Astrocyte (in vitro differentiated cells and primary cell): ENCODE measurements at places on chromosomes 3 and 15. TPM values are rescaled to one million over a fixed set of nuclear protein-coding genes. Genes with fewer than 3 reads are reported as not detected.
A peak's percentile ranks its signal among the peaks of the same experiment; 100 is the strongest.

Gene UBR1
- total RNA-seq: 25.7 and 28.2 TPM in 2 replicates

Gene KBTBD13
- not detected in 2 replicates for total RNA-seq

Gene ARRDC4
- 30.4 and 42.4 TPM in 2 replicates for total RNA-seq

Gene PLOD2
- total RNA-seq: 117 and 151 TPM in 2 replicates

Gene HRH1
- 2.1 and 2.4 TPM in 2 replicates for total RNA-seq

Gene KY
- total RNA-seq: 0.11 TPM in 1 of 2 replicates, not detected in the other

- H3K4me1 ChIP-seq: peaks cover 17% of the 10 kb centered on the region
- no peaks in the 10 kb centered on the region for H3K27me3 ChIP-seq
- H3K27ac ChIP-seq: peak overlapping the region; percentile 10
- peaks cover 4% of the 10 kb centered on the region for H3K36me3 ChIP-seq
These were observed 53.3 kb downstream of the MEIS2 start for GRCh38 chr15:37046876-37047614.

DNA sequence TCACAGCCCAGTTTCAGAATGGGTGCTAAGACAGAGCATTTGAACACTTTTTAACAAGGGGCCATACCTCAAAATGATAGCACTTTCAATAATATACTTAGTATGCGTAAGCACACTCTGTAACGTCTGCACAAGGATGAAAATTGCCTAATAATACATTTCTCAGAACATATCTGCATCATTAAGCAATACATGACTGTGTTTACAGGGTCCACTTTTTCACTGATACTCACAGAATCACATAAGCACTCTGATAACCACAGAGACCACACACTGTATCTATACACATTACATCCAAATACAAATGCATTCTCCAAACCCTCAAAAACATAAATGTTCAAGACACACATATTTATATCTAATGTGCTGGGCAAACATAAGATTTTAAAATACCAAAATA, 79.8 kb downstream of the NR1I2 start:
- no peak overlapping the region for H3K27ac ChIP-seq
- peaks cover 11% of the 10 kb centered on the region for H3K36me3 ChIP-seq
- no peaks in the 10 kb centered on the region for H3K4me1 ChIP-seq
- H3K27me3 ChIP-seq: no peaks in the 10 kb centered on the region

DNA sequence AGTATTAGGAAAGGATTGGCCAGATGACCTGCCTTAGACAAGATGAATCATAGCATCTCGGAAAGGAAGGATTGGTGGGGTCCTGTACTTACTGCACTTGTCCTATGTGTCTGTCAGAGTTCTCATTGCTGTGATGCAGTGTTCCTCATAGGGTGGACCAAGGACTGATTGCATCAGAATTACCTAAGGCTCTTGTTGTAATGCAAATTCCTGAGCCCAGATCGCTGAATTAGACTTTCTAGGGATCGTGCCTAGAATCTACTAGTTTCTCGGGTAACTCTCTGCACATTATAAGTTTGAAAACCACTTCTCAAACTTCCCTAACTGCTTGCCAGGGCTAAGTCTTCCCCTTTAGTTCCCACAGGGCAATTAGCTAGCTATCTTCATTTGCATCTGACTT, 74.9 kb upstream of the SKOR1 start:
- H3K27ac ChIP-seq: no peak overlapping the region
- no peak overlapping the region for H3K4me3 ChIP-seq
- DNase-seq: no peak

GRCh38 chr15:65920825-65921309, 51.6 kb downstream of the RAB11A start:
- H3K36me3 ChIP-seq: no peaks in the 10 kb centered on the region
- H3K4me3 ChIP-seq: no peak overlapping the region
- H3K4me1 ChIP-seq: peaks cover 5% of the 10 kb centered on the region
- H3K27ac ChIP-seq: no peak overlapping the region

DNA sequence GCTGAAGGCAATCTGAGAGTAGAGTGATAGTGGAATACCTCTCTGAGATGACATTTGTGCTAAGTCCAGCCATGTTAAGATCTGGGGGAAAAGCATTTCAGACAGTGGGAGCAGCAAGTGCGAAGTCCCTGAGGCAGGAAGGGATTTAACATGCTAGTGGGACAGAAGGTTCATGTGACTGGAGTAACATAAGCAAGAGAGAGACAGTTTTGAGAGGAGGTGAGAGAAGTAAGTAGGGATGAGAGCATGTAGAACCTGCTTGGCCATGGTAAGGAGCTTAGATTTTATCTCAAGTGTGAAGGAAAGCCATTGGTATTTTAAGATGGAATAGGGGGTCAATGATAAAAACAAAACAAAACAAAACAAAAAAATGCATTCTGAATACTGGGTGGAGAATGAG, 358.6 kb upstream of the KCNH8 start:
- H3K36me3 ChIP-seq: no peaks in the 10 kb centered on the region
- H3K27me3 ChIP-seq: no peaks in the 10 kb centered on the region
- no peak overlapping the region for H3K27ac ChIP-seq
- DNase-seq: no peak
- H3K4me1 ChIP-seq: no peaks in the 10 kb centered on the region
- H3K4me3 ChIP-seq: no peak overlapping the region

DNA sequence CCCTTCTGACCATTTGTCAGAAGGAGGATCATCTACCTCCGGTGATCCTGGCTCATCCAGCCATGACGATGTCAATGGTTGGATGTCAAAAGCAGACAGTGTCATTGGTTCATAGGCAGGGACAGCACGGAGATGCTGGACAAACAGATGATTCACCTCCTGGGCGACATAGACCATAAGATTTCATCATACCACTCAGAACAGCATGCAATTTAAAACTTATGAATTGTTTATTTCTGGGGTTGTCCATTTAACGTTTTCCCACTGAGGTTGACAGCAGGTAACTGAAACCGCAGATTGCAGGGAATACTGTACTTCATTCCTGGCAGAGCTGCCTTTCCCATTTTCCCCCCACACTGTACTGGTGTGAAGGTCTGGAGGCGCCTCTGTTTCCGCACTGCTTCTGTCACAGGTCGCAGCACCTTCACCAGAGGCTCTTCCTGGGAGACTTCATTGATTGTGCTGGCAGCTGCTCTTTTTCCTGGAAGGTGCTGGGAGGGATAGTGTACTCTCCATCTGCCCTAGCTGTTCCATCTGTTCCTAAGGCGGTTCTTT, 32.5 kb upstream of the TMOD3 start:
- no peak overlapping the region for H3K27ac ChIP-seq
- no peak for DNase-seq
- H3K27me3 ChIP-seq: no peaks in the 10 kb centered on the region
- H3K4me3 ChIP-seq: no peak overlapping the region

DNA sequence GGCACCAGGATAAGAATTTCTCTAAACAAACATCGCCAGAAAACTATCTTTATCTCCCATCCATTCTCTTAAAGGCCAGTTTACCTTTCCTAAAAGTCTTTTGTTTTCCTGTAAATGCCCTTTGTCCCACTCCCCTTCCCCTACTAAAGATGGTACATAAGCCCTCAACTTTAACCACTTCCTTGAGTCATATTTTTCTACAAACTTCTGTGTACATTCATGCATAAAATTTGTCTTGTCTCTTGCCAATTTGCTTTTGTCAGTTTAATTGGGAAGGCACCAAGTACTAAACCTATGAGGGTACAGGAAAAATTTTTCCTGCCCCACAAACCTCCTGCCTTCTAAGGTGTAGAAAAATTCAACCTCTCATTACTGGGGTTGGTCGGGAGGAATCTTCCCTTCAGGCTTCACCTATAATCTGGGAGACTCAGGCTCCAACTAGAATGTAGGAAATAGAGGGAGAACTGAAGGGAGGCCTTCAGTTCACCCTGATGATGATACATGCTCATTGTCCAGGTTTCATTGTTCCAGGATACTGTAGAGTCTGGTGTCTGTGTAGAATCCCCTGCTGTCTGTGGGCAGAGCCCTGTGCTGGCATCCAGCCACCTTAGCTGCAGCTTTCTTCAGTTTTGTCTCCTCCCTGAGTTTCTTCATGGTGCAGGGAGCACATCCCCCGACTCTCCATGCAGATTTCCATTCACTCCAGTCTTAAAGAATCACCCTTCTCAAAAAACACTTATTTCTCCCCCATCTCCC, 53.2 kb downstream of the CD200R1L start:
- H3K4me3 ChIP-seq: no peak overlapping the region
- H3K4me1 ChIP-seq: no peaks in the 10 kb centered on the region
- no peak overlapping the region for H3K27ac ChIP-seq
- DNase-seq: peak; percentile 25
- H3K36me3 ChIP-seq: no peaks in the 10 kb centered on the region

DNA sequence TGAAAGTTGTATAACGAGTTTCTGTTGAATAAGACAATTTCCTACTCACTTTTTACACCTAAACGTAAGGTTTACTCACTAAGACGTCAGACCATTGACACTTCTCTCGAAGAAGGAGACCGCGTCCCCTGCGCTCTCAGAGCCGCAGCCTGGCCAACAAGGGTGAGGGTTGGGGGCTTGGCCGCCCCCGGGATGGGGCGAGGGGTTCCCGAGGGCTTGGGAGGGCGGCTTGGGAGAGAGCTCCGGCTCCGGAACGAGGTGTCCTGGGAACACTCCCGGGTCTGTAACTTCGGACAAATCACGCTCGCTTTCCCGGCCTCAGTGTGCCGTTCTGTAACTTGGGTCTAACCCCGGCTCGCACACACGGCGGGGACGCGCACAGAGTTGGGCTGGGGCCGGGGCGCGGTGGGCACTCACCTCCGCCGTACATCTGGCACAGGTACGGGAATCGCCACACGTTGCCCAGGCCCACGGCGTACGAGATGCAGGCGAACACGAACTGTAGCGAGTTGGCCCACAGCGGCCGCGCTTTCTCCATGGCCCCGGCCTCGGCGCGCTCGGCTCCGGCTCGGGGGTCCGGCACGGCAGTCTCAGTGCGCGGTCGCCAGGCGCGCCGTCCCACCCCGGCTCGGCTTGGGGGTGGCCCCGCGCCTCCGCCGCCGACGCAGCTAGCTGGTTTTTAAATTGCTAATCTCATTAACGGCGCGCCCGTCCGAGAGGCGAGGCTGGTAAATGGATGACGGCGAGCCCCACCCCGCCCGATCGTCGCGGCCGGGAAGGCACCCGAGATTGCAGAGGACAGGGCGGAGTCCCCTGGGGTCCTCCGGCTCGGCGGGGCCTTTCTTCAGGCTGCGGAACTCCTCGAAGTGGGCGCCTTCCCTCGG, at the start of gene SLC6A20:
TSS of gene SLC6A20 (minus strand) at position 655 of the 884 bp plus-strand sequence. CDS start at position 538, 117 bp downstream.
- no peaks in the 10 kb centered on the region for H3K36me3 ChIP-seq
- DNase-seq: no peak
- peak within 1 kb of the TSS; percentile 48 for H3K4me3 ChIP-seq
- H3K27ac ChIP-seq: no peak within 1 kb of the TSS
- peaks cover 10% of the 10 kb centered on the region for H3K4me1 ChIP-seq

- H3K36me3 ChIP-seq: no peaks in the 10 kb centered on the region
- H3K27me3 ChIP-seq: no peaks in the 10 kb centered on the region
These were observed 21.6 kb downstream of the SPTSSB start for GRCh38 chr3:161349529-161350312.

GRCh38 chr15:70250208-70251201, 152.8 kb upstream of the TLE3 start:
- no peaks in the 10 kb centered on the region for H3K36me3 ChIP-seq
- no peak for DNase-seq
- no peaks in the 10 kb centered on the region for H3K4me1 ChIP-seq
- peaks cover 20% of the 10 kb centered on the region for H3K27me3 ChIP-seq
- H3K27ac ChIP-seq: no peak overlapping the region

GRCh38 chr15:82021992-82022391, 23.8 kb downstream of the MEX3B start:
- H3K4me1 ChIP-seq: no peaks in the 10 kb centered on the region
- H3K36me3 ChIP-seq: no peaks in the 10 kb centered on the region
- H3K27me3 ChIP-seq: no peaks in the 10 kb centered on the region
- H3K27ac ChIP-seq: no peak overlapping the region

- peaks cover 16% of the 10 kb centered on the region for H3K27me3 ChIP-seq
- DNase-seq: no peak
- peaks cover 5% of the 10 kb centered on the region for H3K4me1 ChIP-seq
- no peaks in the 10 kb centered on the region for H3K36me3 ChIP-seq
- H3K27ac ChIP-seq: no peak overlapping the region
These were observed 27.3 kb downstream of the STARD5 start for GRCh38 chr15:81296673-81297072.

- DNase-seq: no peak
- H3K4me3 ChIP-seq: no peak overlapping the region
- no peaks in the 10 kb centered on the region for H3K4me1 ChIP-seq
- H3K27ac ChIP-seq: no peak overlapping the region
- H3K36me3 ChIP-seq: no peaks in the 10 kb centered on the region
These were observed 280.0 kb downstream of the PDCD6IP start for GRCh38 chr3:34078418-34078817.

DNA sequence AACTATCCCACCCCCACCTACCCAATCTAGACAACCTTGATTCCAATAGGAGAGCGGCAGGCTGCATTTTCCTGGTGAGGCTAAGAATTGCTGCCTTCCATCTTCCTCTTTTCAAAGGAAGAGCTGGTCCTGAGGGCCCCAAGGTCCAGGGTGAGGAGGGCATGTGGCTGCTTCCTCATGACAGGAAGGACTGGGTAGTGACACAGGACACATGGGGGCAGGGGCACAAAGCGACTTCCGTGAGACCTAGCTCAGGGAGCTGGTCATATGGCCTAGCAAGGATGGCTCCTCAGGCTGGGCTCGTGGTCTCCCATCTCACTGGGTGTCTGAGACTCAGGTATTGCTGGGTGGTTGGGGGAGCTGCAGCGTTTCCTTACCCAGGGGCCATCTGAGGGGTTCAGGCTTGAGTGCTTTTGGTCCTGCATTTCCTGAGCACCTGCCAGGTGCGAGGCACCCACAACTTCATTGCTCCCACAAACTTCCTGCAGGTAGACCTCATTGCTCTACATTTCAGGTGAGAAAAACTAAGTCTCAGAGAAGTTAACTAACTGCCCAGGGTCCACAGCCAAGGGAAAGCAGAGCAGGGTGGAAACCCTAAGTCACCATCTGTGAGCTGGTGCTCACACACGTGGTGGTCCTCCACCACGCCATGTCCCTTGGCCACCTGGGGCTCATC, 160.0 kb upstream of the TLE3 start:
- DNase-seq: no peak
- H3K27ac ChIP-seq: no peak overlapping the region
- peaks cover 9% of the 10 kb centered on the region for H3K4me1 ChIP-seq

DNA sequence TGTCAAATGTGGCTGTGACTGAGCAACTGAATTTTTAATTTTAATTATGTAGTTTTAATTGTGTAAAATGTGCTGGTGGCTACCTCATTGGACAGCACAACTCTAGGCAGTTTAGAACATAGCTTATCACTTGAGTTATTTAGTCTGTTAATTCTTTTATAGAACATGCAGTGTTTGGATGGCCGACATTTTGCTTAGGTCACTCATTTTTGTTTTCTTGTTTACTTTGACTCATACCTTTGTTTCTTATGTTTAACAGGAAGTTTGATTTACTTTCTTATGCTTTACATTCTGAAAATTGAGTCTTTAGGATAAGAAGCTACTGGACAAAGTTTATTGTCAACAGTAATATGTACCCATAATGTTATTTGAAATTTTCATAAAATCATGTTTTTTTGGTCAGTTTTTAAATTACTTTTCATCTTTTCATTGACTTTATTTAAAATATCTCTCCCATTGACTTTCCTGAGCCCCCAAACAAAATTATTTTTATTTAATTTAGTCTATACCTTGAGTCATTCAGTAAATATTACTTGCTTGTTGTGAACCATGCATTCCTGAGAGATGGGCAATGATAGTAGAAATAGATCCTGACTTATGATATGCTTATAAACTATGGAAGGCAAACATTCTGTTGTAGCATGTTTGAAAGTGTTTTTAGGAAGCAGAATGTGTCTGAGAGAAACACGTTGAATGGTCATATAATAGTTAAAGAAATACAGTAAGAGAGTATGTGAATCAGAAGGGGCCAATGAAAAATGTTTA, 60.6 kb downstream of the TCF12 start:
- no peaks in the 10 kb centered on the region for H3K36me3 ChIP-seq
- DNase-seq: peak; percentile 52
- peaks cover 9% of the 10 kb centered on the region for H3K4me1 ChIP-seq
- peak overlapping the region; percentile 53 for H3K27ac ChIP-seq
- no peak overlapping the region for H3K4me3 ChIP-seq
- no peaks in the 10 kb centered on the region for H3K27me3 ChIP-seq
